ENCODE measurements at places on chromosomes 2 and 18.

DNA sequence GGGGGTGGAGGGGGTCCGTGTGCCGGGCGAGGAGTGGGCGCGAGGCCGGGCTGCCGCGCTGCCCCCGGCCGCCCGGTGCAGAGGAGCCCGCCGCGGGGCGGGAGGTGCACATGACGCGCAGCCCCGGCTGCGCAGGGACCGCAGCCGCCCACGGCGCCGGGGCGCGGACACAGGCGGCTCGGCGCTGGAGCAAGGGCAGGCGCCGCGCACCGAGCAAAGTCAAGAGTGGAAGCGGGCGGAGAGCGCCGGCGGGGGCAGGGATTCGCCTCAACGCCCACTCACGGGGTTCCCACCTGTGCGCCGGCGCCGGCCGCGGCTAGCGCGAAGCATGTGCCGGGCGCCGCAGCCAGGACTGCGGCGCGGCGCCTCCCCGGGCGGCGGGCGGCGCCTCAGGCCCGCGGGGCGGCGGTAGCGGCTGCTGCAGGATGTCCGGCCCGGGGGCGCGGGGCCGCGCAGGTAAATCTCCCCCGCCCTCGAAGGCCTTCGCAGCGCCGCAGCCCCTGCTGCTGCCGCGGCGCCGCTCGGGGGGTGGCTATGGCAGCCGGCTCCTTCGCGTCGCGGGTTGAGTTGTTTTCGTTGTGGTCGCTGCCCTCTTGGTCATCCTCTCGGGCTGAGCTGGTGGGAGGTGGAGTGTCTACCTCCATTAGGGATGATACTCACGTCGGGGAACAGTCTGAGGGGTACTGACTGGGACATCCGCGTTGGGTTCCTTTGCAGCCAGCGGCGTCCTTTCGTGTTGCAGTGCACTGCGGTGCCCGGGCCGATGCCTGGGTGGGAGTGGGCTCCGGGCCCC is 216.3 kb upstream of the DTNA start:
- peaks cover 5% of the 10 kb centered on the region for H3K4me1 ChIP-seq
- no peaks in the 10 kb centered on the region for H3K36me3 ChIP-seq
- no peak overlapping the region for H3K27ac ChIP-seq
- peak overlapping the region; percentile 81 for H3K4me3 ChIP-seq

DNA sequence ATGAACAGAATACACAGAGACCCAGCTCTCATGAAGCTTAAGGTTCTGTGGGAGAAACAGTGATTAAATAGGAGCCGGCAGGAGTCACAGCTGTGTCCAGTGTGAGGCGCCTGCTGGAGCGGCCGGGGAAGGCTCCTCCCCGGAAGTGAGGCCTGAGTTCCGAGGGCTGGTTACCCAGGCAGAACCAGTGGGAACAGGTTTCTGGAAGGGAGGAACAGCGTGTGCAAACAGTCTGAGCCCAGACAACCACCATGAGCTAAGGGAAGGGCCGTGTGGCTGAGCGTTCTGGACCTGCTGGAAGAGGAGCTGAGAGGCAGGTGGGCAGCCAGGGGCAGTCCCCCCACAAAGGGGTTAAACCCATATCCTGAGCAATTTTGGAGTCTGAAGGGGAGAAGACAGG is 26.0 kb upstream of the NPAS2 start:
- peaks cover 50% of the 10 kb centered on the region for H3K27me3 ChIP-seq
- no peaks in the 10 kb centered on the region for H3K36me3 ChIP-seq
- DNase-seq, result no peak
- no peak overlapping the region for H3K27ac ChIP-seq
- no peak overlapping the region for H3K4me3 ChIP-seq

DNA sequence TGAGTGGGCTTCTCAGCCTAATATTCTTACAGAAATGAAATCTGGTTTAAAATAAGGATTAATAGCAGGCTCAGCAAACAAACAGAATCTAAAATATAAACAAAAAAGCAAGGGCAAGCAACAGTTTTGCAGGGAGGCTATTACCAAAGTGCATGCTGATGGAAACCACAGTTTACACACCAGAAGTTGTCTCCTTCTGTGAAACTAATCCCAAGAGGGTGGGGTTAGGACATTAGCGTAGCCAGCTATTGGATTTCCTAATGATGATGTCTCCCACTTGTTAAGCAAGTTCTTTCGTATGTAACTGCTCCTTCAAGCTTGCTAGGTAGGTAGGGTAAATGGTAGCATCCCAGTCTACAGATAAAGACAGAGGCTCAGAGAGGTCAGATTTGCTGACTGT is 65.0 kb upstream of the TSPYL6 start:
- no peak overlapping the region for H3K4me3 ChIP-seq
- H3K4me1 ChIP-seq, result no peaks in the 10 kb centered on the region
- H3K27me3 ChIP-seq, result no peaks in the 10 kb centered on the region

DNA sequence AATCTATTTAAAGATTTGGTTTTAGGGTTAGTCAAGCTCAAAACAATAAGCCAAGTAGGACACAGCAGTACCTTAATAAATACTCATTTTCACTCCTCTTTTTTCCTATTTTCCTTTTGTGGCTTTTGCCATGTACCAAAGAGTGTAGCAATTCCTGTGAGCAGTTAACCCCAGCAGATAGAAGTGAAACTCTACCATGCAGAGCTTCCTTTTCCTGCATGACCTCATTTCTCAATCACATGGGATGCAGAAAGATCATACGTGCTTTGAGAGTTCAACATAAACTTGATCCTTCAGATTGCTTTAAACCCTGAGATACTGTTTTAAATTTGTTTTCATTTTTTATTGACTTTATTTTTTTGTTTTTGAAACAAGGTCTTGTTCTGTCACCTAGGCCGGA is 99.1 kb upstream of the ARHGAP15 start:
- H3K27ac ChIP-seq, result no peak overlapping the region
- DNase-seq, result peak; percentile 24
- H3K4me3 ChIP-seq, result no peak overlapping the region
- no peaks in the 10 kb centered on the region for H3K27me3 ChIP-seq

DNA sequence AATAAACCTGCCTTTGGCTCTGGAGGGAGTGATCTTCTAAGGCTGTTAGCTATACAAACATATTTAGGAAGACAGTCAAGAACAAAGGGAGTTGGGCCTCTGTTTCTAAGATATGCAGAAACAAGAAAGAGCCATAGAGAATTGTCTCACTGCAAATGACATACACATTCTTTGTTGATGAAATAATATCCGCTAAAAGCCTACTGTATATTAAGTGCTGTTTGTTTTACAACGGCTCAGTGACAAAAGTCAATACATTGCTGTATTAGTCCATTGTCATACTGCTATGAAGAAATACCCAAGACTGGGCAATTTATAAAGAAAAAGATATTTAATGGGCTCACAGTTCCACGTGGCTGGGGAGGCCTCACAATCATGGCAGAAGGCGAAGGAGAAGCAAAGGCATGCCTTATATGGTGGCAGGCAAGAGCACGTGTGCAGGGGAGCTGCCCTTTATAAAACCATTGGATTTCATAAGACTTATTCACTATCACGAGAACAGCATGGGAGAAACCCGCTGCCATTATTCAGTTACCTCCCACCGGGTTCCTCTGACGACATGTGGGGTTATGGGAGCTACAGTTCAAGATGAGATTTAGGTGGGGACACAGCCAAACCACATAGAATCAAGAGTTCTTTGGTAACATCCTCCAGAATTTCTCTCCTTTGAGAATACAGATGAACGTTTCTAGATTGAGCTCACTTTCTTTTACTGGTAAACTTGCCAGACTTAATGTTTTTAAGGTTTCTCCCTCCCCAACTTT is 157.8 kb downstream of the PIK3C3 start:
- no peaks in the 10 kb centered on the region for H3K4me1 ChIP-seq
- H3K36me3 ChIP-seq, result no peaks in the 10 kb centered on the region
- no peaks in the 10 kb centered on the region for H3K27me3 ChIP-seq
- H3K27ac ChIP-seq, result no peak overlapping the region
- no peak overlapping the region for H3K4me3 ChIP-seq
- DNase-seq, result no peak
